NCI-H1105 (cell line): ENCODE measurements at places on chromosomes 11 and 22.

GRCh38 chr11:66056501-66056900 lies 4.3 kb downstream of the SF3B2 start:
- DNase-seq, result no peak

- no peak for DNase-seq
These were observed 30.8 kb downstream of the SYTL2 start for GRCh38 chr11:85779956-85780640.

DNA sequence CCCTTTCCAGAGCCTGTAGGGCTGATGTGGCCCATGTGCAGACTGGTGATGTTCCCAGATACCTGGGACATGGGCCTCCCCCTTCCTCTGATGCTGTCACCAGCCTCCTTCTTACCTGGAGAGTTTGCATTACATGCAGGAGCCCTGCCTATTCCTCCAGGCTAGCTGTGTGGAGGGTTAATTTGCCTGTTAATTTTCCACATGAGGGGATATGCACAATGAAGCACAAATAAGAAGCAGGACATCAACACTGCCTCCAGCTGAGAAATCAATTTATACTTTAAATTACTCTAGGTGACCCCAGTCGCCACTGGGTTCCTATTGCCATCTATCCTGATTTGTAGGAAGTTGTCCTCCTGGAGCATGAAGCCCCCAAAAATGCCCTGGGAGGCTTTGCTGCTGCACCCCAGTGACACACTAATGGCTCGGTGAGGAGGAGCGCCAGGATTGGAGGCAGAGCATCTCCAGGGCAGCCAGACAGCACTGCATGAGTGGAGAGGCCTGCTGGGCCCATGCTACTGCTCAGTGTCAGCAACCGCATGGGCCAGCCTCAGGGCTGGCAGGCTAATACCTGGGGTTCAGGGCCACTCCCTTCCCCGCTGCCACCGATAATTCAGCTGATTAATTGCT lies 101.6 kb upstream of the USP47 start:
- DNase-seq, result no peak

GRCh38 chr11:11036848-11037732 lies 179.2 kb upstream of the ZBED5 start:
- peak; percentile 59 for DNase-seq

GRCh38 chr11:37657645-37658044 lies 1059.6 kb upstream of the RAG2 start:
- DNase-seq, result no peak

DNA sequence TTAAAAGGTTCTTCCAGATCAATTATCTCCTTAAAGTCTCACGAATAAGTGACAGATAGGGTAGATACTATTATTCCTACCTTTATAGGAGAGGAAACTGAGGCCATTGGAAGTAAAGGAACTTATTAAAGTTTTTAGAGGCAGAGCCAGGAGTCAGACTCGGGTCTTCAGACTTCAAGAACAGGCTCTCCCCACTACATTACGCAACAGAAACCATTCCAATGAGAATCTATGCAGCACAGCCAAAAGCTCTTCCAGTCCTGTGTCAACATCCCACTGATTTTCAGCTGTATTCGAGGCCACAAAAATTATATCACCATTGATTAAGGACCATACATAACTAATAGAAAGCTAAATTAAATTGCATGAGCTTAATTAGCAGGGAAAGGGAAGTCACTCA lies 77.4 kb downstream of the RELT start:
- DNase-seq, result no peak

DNA sequence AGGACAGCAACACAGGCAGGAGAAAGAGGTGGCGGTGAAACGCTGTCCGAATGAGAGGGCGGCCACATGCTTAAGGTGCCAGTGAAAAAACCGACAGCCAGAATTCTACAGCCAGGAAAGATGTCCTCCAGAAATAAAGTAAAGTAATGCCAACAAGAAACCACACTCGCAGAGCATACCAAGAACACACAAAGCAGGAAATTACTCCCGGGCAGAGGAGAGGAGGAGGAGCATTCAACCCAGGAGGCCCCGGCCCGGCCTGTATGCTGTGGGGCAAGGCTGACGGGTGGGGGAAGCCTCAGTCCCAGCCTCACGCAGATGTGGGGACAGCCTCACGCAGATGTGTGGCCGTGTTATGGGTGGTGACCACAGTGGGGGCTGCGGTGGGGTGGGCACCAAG lies 28.0 kb downstream of the CHID1 start:
- no peak for DNase-seq

DNA sequence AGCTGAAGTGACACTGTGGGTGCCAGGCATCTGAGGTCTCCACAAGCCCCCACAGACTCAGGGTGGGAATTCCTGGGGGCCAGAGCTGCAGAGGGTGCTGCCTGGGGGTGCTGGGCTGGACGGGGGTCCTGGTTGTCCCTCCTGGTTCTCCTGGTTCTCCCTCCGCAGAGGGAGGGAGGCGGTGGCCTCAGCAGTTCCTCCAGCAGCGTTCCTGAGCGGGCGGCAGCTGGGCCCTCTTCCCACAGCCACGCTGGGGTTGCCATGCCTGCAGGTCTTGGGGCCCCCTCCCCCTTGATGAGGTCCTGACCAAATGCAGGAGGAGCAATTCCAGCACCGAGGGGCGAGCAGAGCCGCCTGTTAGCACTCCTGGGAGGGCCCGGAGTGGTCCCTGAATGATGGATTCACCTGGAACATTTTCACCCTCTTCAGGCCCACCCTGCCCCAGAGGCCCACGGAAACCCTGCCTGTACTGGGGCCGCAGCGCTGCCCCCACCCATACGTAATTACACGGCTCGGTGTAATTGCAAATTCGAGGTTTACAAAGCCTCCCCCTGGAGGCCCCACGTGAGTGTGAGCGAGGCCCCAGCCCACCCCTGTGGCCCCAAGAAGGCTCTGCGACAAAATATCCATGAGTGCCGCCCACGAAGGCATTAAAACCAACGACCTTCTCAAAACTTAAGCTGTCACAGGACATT lies 635 bp downstream of the C11orf21 start:
- no peak for DNase-seq

DNA sequence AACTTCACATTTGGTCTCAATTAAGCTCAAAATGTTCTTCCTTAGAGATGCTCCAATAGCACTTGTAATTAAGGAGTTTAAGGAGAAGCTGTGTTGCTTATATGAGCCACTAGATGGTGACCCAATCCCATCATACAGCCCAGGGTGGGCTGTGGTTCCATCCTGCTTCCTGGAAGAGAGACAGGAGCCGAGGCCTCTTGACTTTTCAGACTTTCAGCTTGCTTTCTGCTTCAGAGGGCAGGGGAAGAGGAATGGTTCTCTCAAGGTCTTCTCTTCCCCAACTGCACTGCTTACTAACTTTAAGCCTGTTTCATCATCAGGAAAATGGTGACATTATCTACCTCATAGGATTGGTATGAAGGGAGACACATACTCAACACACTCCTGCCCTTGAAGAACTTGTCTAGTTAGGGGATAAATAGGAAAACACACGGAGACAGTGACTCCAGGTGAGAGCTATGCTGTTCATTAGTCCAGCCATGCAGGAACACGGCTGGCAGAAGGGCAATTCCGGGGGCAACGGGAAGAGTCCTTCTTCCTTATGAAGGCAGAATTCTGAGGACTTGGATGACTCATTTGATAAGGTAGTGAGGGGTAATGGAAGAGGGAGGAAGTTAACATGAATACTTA lies 20.1 kb downstream of the TMEM218 start:
- DNase-seq, result peak; percentile 56

DNA sequence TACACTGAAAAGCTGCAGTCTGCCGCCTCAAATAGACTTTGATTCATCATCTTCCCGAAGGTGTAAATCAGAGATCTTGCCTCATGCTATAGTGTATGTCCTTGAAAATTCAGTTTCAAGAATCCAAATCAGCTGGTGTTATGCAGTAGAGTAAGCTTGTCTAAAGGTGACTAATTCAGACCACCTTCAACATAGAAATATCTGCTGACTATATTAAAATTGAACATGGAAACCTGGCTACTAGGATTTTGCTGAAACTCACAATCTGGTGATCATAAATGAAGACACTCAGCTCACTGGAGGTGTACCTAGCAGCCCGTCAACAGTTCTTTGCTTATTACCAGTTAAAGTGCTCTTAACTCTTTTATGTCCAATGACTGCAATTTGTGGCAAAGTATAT lies 266.6 kb downstream of the CADM1 start:
- DNase-seq, result no peak

DNA sequence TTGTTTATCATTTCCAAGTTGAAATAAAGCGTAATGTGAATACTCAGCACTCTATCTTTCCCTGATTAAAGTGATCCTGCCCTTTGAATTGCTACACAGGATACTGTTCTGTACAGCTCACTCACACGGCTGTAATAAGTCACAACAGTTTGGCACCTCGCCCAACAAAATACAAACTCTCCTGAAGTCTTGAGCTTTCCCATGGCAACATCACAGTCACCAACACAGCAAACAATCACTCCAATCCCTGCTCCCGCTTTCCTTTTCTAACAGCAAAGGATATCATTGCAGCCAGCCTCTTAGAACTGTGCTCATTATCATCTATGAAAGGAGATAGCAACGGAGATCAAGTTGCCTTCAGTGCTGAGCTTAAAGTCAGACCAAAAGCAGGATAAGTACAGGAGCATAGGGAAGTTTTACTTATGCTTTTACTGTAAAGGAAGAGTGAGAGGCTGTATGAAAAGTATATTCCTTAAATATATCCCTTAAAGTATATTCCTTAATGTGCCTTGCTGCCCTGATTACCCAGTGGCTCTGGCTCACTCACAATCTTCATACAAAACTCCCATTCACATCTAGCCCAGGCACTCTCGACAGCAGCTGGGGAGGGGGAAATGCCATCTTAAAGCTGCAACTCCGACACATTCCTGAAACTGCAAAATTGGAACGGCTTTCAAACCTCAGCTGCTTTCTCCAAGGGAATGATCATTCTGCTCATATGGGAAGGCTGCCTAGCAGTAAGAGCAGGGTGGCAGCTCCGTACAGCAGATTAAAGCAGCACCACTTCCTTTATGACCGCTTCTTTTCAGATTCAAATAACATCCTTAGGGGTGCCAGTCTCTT lies 35.8 kb downstream of the MAML2 start:
- DNase-seq, result peak; percentile 84

- DNase-seq, result no peak
These were observed 41.3 kb upstream of the MN1 start for GRCh38 chr22:27842669-27843431.

DNA sequence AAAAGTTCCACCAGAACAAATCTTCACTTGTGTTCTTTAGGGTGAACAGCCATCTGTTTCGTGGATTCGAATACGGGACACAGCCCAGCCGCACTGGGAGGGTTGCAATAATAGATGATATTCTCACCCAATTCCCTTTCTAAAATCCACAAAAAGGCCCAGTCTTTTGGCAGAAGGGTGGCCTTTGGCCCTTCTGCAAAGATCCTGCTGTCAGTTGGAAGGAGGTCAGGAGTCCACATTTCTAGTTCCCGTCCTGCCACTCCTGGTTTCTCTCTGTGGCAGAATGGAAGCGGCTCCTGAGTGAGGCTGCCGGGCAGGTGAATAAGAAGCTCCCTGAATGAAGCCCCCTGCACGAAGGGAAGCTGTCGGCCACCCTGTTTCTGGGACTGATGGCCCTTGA lies 11.2 kb upstream of the LINC01488 start:
- no peak for DNase-seq

GRCh38 chr11:93908689-93909088 lies 58.3 kb upstream of the VSTM5 start:
- no peak for DNase-seq

- peak; percentile 63 for DNase-seq
These were observed 12.1 kb downstream of the OR10D3 start for GRCh38 chr11:124195189-124195734.

DNA sequence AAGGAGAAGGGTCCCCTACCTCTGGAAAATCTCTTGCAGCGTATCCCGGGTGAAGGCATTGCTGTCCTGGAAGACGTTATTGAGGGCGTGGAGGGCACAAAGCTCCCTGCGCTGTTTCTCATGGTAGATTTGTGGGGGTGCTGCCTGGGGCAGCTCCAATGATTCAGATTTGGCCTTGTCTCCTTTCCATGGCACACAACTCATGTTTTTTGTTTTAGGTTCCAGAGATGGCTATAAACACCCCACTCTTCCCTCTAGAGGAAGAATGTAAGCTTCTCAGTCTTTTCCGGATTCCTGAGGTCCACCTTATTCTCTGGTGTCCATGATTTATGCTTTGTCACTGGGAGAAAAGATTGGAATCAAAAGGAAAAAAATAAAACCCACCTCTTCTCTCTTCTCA lies 959 bp downstream of the JOSD1 start:
- no peak for DNase-seq

GRCh38 chr22:40583053-40583741 lies 53.3 kb downstream of the MRTFA start:
- DNase-seq, result no peak

DNA sequence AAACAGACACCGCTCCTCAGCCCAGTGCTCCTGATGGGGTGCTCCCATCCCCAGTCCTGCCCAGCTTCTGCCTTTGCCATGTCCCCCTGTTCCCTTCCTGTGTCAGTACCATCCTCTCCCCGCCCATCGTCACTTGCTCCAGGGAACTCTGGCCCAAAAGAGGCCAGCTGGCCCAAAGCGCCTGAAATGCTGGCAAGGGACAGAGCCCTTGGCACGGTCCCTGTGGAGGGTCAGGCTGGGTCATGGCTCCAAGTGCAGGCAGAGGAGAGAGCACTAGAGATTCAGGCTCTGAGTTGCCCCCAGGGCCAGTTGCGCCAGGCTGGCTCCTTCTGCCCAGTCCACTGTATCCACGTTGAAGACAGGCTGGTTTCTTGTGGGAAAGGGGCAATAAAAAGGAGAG lies 8.4 kb upstream of the HDHD5 start:
- no peak for DNase-seq

DNA sequence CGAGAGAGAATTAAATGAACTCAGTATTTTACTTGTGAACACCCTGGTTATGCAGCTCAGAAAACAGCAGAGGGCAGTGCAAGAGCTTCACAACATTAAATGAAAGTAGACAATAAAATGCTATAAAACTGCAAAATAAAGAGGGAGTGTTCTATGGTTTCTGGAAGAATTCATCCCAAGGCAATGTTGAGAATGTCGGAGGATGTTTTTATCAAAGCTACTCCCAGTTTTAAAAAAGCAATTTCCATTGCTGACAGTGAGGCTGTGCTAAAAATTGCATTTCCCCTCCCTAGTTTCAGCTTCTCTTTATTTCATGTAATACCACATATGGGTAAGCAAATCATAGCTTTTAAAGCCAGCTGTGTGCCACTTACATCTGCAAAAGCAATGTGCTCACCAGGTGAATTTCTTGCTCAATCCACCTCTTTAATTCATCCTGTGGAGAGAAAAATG lies 296.8 kb downstream of the RAB38 start:
- DNase-seq, result peak; percentile 36
